ENCODE measurements at places on chromosomes 5 and 9.

DNA sequence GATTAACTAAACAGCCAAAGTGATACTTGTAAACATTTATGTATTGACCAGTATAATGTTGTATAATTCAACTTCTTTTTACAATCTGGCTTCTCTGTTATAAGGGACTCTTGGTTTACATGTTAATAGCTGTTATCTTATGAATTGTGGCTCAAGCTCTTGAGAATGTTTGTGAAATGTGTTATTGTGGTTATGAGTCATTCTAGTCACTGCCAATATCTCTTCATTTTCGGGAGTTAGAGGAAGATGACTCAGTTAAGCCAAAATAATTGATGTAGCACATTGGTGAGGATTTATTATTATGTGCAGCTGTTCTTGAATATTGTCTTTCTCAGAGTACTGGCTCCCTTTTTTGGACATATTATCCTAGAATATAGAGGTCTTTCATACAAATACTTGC, 655.2 kb upstream of the RIOK2 start:
- no peak for DNase-seq

DNA sequence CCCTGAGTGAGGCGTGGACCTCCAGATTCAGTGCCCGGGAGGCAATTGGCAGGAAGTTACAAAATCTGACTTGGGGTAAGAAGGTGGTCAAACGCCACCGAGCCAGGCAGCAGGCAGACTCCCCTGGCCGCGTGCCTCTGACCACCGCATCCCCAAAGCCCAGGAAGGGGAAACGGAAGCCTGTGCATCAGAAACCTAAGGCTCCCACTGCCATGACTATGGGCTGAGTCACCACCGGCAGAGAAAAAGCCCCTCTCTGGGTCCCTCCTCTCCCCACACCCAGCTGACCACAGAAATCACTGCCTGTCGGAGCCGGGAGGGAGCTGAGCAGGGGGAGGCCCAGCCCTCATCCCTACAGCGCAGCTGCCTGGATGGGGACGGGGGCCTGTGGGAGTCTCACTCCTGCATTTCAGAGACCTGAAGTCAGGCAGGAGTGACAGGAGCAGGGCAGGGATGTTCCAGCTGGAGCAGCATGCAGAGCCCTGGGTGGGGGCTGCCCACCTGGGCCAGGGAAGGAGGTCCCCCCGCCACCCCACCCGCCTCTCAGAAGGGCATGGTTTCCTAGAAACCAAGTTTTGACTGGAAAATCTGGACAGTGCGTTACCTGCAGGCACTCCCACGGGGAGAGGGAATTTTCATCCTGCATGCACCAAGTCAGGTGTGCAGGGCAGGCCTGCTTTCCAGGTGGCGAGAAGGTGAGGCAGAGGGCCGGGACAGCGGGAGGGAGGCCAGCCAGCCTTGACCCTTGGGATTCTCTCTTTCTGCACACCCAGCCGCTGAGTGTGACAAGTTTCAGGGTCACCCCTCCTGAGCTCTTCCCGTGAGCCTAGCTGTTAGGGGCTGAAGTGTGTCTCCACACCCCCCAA, 68.2 kb downstream of the LRSAM1 start:
- DNase-seq: no peak

DNA sequence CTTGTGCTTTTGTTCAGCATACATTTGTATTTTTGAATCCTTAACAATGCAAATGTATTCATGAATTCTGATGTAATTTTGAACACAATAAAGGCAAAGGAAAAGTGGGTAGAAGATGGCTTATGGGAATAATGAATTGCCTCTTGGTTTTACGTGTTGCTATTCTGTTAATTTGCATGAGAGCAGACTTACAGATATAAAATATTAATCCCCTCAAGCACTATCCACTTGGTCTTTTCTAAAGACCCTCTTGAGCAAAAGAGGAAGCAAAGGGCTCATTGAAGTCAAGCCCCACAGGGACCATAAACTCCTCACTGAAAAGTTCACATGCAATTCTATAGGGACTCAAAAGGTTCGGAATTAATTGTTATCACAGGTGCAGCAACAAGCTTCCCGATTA, 51.9 kb downstream of the OSTF1 start:
- no peak for DNase-seq

- DNase-seq: no peak
Measured at GRCh38 chr5:53917826-53918225, 357.4 kb downstream of the NDUFS4 start.

- DNase-seq: no peak
Measured at GRCh38 chr9:131395157-131396098, 1.5 kb downstream of the PRRC2B start.

GRCh38 chr5:88279584-88279983, 10.9 kb upstream of the TMEM161B start:
- no peak for DNase-seq

DNA sequence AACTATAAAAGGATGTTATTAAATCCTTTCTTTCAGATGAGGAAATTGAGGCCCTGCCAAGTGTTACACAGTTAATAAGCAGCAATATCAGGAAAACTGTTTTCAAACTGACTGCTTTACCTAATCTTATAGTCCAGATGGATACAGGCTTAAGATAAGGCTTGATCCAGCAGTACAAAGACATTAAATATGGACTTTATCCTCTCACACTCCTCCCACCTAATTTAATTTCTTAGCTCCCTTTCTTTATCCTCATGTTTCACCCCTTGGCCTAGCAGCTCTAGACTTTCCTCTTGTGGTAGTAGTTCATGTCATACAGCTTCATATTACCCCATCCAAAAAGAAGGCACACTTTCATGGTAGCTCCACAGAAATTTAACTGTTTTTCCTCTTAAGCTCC, 164.5 kb downstream of the BAAT start:
- DNase-seq: no peak

DNA sequence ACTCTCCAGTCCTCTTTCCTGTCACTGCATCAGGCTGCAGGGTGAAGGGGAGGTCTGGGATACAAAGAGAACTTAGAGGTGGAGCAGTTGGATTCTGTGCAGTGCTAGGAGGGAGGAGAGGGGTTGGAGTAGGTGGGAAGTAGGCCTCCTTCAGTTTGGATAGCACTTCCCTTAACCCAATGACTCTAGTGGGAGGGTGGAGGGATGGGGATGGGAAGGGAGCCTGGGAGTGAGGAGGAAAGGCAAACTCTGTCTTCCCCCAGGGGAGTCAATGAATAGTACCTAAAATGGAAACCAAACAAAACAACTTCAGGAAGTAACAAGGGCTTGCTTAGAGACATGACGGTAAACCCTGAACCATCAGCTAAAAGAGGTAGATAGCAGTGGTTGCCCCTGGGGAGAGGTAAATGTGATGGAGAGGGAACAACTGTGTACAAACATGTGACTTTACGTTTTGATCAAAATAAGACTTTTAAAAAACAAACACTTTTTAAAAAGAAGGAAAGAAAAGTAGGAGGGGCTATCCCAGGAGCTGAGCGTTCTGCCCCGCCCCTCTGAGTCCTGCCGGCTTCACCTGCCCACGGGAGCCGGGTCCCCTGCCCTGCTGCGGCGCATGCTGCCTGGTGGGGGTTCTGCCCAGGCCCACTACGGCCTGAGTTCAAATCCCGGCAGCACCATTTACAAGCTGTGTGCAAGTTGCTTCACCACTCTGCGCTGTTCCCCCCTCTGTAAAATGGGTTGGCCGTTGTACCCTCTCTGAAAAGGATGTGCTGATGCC, 30.9 kb downstream of the GSN start:
- DNase-seq: no peak

DNA sequence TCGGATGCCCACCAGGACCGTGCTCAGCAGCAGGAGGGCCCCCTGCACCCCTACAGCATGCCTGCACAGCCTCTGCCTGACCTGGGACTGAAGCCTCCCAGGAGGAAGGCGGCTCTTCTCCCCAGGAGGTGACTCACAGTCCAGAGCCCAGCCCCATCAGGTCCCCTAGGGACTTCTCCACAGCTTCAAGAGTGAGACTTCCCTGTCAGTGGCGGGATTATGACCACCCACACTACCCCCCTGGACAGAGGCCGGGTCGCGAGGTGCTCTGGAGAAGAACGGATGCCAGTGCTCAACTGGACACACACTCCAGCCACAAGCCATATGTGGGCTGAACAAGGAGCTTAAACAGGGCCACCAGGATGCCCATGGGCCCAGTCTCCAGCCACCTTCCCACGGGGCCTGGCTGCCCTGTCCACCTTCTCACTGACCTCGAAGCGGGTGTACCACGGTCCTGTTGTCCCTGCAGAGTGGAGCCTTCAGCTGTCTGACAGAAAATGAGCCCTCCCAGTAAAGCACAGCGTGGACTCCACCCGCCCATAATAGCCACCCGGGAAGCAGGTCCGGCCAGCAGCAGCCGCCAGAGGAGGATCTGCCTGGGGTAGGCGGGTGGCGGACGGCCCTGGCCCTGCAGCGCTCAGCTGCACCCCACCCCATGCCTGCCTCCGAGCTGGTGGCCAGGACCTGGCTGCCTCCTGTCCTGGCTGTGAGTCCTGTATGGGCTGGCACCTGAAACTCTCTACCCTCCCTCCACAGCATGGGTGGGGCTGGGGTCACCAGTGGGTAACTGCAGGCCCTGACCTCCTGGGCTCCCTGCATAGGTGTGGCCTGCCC, 54.7 kb downstream of the SEMA4D start:
- no peak for DNase-seq

- no peak for DNase-seq
Measured at GRCh38 chr9:32906213-32906612, 95.2 kb downstream of the APTX start.

GRCh38 chr9:95870906-95871305, 4.6 kb upstream of the ERCC6L2 start:
- no peak for DNase-seq

DNA sequence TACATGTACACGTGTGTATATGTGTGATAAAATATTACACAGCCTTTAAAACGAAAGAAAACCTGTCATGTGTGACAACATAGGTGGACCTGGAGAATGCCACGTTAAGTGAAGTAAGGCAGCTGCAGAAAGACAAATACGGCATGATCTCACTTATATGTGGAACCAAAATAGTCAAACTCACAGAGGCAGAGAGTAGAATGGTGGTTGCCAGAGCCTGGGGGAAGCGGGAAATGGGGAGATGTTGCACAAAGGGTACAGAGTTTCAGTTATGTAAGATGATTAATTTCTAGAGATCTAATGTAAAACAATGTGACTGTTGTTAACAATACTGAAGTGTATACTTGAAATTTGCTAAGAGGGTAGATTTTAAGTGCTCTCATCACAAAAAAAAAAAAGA, 34.8 kb downstream of the ADAMTS12 start:
- no peak for DNase-seq

DNA sequence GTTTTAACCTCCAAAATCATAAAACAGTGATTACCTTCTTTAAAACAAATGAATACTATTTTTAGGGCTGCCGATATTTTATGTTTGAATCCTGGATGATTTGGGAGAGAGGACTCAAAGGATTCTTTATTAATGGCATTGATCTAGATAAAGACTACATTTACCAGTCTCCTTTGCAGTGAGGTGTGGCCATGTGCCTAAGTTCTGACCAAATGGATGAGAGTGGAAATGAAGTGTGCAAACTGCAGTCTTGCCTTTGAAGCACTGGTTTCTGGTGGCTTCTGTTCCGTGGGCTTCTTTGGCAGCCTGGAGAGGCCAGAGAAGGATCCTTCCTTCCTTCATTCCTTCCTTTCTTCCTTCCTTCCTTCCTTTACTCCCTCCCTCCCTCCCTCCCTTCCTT, 24.3 kb upstream of the GDA start:
- no peak for DNase-seq

DNA sequence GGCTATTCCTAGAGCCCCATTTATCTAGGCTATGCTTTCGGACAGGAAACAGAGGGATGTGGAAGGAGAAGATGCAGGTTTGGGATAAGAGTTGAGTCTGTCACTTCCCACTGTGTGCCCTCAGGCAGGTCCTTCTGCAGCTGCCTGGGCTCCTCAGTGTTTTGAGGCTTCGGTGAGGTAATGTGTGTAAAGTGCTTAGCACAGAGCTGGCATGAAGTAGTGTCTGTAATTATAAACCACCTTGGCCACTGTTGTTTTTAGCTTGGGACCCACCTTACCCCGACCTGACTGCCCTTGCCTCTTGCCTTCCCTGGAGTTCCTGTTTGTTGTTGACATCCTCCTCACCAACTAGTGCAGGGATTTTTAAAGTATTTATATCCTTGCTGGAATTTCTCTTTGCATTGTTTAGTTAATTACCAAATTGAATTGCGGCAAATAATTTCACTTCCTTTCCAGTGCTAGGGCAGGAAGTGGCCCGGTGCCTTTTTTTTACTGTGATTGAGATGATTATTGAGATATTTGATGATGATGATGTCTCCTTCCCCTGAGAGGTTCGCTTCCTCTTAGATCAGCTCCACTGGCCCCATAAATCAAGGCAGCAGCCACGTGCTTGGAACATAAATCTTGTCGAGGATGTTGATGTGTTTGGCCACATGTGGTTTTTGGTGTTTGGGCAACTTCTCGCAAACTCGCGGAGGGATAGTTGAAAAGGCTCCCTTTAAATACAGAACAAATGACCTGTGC, 38.3 kb upstream of the DAB2IP start:
- no peak for DNase-seq

GRCh38 chr5:179378441-179379271, 33.4 kb upstream of the ADAMTS2 start:
- DNase-seq: no peak

GRCh38 chr5:129836321-129836720, 67.9 kb upstream of the CHSY3 start:
- no peak for DNase-seq

GRCh38 chr9:113602126-113603047, 138.9 kb downstream of the RGS3 start:
- DNase-seq: peak; percentile 93

GRCh38 chr9:119412399-119412798, 43.2 kb upstream of the BRINP1 start:
- no peak for DNase-seq

- DNase-seq: no peak
Measured at GRCh38 chr5:31886206-31886605, 247.3 kb downstream of the PDZD2 start.

- DNase-seq: no peak
Measured at GRCh38 chr9:17571825-17572224, 7.0 kb upstream of the SH3GL2 start.

- no peak for DNase-seq
Measured at GRCh38 chr9:6566409-6567139, 79.0 kb downstream of the GLDC start.

- no peak for DNase-seq
Measured at GRCh38 chr5:33244441-33245150, 196.2 kb upstream of the TARS1 start.

GRCh38 chr5:134462047-134462575, 50.4 kb upstream of the CDKN2AIPNL start:
- DNase-seq: no peak

DNA sequence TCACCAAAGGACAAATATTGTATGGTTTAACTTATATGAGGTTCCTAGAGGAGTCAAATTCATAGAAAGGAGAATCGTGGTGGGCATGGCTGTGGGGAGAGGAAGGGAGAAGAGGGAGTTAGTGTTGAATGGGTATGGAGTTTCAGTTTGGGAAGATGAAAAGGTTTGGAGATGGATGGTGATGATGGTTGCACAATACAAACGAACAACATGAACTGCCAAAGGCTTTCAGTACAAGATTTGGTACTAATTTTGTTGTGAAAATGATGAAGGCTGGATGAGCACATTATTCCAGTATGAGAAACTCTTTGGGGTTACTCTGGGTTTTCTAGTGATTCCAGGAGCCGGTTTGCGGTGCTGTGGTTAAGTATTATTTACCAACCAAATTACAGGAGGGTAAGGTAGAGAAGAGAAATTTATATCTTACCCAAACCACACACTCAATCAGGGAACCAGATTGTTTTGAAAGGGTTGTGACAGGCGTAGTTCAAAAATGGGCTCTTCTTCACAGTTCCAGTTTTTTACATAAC, 112.0 kb upstream of the TBC1D2 start:
- DNase-seq: no peak

GRCh38 chr9:134553996-134554372, 87.6 kb upstream of the COL5A1 start:
- DNase-seq: no peak

GRCh38 chr5:71971862-71972261, 135.4 kb upstream of the MAP1B start:
- no peak for DNase-seq
